ENCODE measurements at places on chromosomes 3 and 15. TPM values are rescaled to one million over a fixed set of nuclear protein-coding genes. Genes with fewer than 3 reads are reported as not detected.

DNA sequence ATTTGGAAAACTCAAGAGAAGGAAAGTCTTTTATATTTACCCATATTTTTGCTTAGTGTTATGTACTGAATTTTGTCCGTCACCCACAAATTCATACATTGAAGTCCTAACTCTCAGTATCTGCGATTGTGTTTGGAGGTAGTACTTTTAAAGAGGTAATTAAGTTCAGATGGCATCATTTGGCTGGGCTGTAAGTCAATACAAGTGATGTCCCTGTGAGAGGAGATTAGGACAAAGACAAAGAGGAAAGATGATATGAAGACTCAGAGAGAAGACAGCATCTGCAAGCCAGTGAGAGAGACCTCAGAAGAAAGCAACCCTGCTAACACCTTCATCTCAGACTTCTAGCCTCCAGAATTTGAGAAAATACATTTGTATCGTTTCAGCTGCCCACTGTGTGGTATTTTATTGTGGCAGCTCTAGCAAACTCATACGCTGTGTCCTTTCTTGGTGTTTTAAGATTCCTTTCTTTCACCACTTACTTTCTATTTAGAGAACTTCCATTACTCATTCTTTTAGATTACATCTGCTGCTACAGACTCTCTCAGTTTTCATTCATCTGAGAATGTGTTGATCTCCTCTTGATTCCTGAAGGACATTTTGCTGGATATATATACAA is 17.0 kb downstream of the LRCH3 start:
- H3K27me3 ChIP-seq = no peaks in the 10 kb centered on the region
- H3K4me3 ChIP-seq = no peak overlapping the region
- H3K27ac ChIP-seq = peak overlapping the region; percentile 40
- H3K4me1 ChIP-seq = peaks cover 34% of the 10 kb centered on the region

GRCh38 chr3:106401666-106402490 is 533.1 kb upstream of the CBLB start:
- no peaks in the 10 kb centered on the region for H3K27me3 ChIP-seq
- no peak overlapping the region for H3K27ac ChIP-seq
- no peak overlapping the region for H3K4me3 ChIP-seq
- no peak for DNase-seq
- H3K36me3 ChIP-seq = no peaks in the 10 kb centered on the region

- no peaks in the 10 kb centered on the region for H3K27me3 ChIP-seq
- no peak overlapping the region for H3K4me3 ChIP-seq
- no peak overlapping the region for H3K27ac ChIP-seq
- H3K4me1 ChIP-seq = peaks cover 5% of the 10 kb centered on the region
These were observed 194.8 kb downstream of the SLC9A9 start for GRCh38 chr3:143653493-143653892.

- H3K27me3 ChIP-seq = no peaks in the 10 kb centered on the region
- no peaks in the 10 kb centered on the region for H3K4me1 ChIP-seq
- DNase-seq = no peak
These were observed 102.1 kb downstream of the DUT start for GRCh38 chr15:48433226-48433886.

- H3K4me3 ChIP-seq = no peak overlapping the region
- H3K27me3 ChIP-seq = peaks cover 14% of the 10 kb centered on the region
- no peak overlapping the region for H3K27ac ChIP-seq
- H3K36me3 ChIP-seq = no peaks in the 10 kb centered on the region
These were observed 27.8 kb upstream of the ALDH1L1 start for GRCh38 chr3:126208182-126208581.

DNA sequence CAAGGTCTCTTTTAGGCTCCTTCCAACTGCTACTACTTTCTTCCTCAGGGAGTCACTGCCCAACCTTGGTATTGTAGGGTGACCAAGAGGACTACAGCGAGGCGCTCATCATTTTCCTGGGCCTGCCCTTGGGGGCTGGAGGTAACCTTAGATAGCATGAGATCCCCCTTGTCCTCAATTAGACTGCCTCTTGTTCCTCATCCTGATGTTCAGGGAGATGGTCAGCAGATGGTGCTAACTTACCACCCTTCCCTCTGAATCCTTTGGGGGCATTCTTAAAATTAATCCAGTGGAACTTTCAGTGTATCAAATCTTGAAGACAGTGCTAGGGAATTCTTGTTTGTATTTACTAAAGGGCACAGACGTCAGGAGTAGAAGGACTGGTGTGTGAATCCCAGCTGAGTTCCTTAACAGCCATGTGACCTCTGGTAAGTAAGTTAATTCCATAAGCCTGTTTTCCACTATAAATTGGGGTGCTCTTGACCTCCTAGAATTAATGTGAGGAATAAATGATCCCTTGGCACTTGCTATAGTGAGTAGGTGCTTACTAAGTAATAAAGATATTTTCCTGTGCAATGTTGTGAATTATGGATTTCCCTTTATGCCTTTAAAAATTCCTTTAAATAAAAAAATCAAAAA is 4.1 kb upstream of the CLPX start:
- DNase-seq = no peak
- no peaks in the 10 kb centered on the region for H3K36me3 ChIP-seq
- no peaks in the 10 kb centered on the region for H3K27me3 ChIP-seq
- H3K4me3 ChIP-seq = no peak overlapping the region
- no peak overlapping the region for H3K27ac ChIP-seq
- H3K4me1 ChIP-seq = peaks cover 6% of the 10 kb centered on the region

DNA sequence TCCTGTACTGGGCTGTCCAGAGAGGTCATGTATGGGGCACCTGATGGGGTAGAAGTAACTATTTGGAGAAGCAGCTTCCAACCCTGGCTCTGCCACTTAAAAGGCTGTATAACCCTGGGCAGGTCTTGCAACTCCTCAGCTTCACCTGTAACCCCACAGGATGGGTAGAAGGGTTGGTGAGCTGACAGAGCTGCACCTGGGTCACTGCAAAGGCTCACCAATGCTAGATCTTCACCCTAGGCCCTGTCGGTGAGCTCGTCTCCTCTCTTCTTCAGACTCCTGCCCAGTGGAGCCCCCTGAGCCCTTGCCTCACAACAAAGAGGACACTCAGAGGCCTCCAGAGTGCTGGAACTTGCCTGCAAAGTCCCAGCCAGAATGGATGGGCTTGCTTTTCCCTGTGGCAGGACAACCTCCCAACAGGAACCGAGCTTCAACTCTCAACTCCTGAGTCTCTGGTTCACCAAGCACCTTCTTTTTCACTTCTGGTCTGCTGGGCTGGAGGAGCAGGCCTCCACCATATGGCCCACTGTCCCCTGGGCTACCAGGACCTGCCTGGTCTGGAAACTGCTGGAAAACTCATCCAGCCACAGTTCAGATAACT is 45.9 kb downstream of the XXYLT1 start:
- H3K27ac ChIP-seq = peak overlapping the region; percentile 83
- no peaks in the 10 kb centered on the region for H3K36me3 ChIP-seq
- no peak overlapping the region for H3K4me3 ChIP-seq
- peak; percentile 15 for DNase-seq
- peaks cover 32% of the 10 kb centered on the region for H3K4me1 ChIP-seq

DNA sequence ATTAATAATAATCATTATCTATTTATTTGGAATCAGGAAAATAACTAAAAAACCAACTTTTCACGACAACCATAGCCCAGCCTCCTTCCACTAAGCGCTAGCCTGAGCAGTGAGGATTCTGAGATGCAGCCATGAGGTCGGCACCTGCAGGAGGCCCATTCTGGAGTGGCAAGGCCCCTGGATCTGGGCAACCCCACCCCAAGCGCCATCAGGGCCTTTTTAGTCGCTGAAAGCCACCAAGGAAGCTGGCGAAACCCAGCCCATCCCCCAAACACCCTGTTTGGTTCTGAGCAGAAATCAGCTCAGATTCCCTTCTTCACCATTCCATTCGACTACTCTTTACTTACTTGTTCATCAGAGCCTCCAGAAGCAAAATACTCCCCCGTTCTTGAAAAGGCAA is 29.5 kb downstream of the POC1A start:
- H3K27me3 ChIP-seq = no peaks in the 10 kb centered on the region
- H3K4me3 ChIP-seq = no peak overlapping the region
- no peak for DNase-seq
- peaks cover 49% of the 10 kb centered on the region for H3K4me1 ChIP-seq
- no peaks in the 10 kb centered on the region for H3K36me3 ChIP-seq
- H3K27ac ChIP-seq = no peak overlapping the region

- H3K27me3 ChIP-seq = no peaks in the 10 kb centered on the region
- H3K27ac ChIP-seq = no peak overlapping the region
- H3K4me3 ChIP-seq = no peak overlapping the region
- H3K4me1 ChIP-seq = peaks cover 11% of the 10 kb centered on the region
These were observed 32.1 kb upstream of the DENND4A start for GRCh38 chr15:65824031-65824743.

DNA sequence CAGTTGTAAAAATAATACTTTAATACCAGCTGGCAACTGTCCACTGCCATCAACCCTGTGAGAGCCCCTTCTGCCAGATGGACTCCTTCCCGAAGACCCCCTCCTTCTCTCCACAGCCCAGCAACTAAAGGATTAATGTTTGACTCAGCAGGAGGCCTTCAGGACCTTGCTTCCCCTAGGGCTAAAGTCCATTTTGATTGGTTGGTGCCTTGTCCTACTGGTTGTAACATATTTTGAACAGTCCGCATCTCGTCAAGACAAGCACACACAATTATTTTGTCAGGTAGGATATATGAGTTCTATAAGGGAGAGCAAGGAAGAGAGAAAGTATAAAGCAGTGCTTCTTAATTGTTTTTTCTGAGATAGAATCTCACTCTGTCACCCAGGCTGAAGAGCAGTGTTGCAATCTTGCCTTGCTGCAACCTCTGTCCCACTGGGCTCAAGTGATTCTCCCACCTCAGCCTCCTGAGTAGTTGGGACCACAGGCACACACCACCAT is 18.6 kb downstream of the ACOX2 start:
- no peaks in the 10 kb centered on the region for H3K27me3 ChIP-seq
- H3K27ac ChIP-seq = no peak overlapping the region
- no peak overlapping the region for H3K4me3 ChIP-seq
- peaks cover 3% of the 10 kb centered on the region for H3K4me1 ChIP-seq
- no peak for DNase-seq

- DNase-seq = no peak
- H3K27ac ChIP-seq = no peak overlapping the region
- no peaks in the 10 kb centered on the region for H3K27me3 ChIP-seq
- H3K36me3 ChIP-seq = no peaks in the 10 kb centered on the region
- no peaks in the 10 kb centered on the region for H3K4me1 ChIP-seq
- no peak overlapping the region for H3K4me3 ChIP-seq
These were observed 87.5 kb downstream of the CHCHD4 start for GRCh38 chr3:14037211-14037610.

- no peaks in the 10 kb centered on the region for H3K36me3 ChIP-seq
These were observed 309.0 kb downstream of the NTRK3 start for GRCh38 chr15:87947560-87947959.

GRCh38 chr3:4245671-4246070 is 57.5 kb upstream of the SETMAR start:
- H3K4me3 ChIP-seq = no peak overlapping the region
- no peaks in the 10 kb centered on the region for H3K4me1 ChIP-seq
- no peaks in the 10 kb centered on the region for H3K36me3 ChIP-seq
- DNase-seq = no peak

- H3K4me3 ChIP-seq = no peak overlapping the region
- peak overlapping the region; percentile 18 for H3K27ac ChIP-seq
- DNase-seq = peak; percentile 53
- peaks cover 13% of the 10 kb centered on the region for H3K27me3 ChIP-seq
- H3K36me3 ChIP-seq = no peaks in the 10 kb centered on the region
- peaks cover 26% of the 10 kb centered on the region for H3K4me1 ChIP-seq
These were observed 221.3 kb upstream of the LYSMD4 start for GRCh38 chr15:99954361-99955180.

DNA sequence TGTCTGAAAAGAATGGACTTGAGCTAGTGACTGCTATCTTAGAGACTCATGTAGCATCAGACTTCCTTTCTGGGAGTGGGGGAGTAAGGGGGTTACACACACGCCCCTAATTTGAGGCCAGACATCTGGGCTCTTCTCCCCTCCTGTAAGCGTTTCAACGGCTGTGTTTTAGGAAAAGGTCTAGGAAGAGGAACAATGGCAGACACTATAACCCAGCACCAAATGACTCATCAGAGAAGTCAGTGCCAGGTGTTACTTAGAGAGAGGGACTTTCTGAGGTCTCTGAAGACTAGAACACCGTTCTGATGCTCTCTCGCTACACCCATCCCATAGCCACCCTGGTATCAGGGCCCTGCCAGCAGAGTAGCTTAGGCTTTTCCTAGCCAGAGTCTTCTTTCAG is 65.5 kb downstream of the SSUH2 start:
- no peak for DNase-seq
- no peak overlapping the region for H3K27ac ChIP-seq
- H3K27me3 ChIP-seq = no peaks in the 10 kb centered on the region

DNA sequence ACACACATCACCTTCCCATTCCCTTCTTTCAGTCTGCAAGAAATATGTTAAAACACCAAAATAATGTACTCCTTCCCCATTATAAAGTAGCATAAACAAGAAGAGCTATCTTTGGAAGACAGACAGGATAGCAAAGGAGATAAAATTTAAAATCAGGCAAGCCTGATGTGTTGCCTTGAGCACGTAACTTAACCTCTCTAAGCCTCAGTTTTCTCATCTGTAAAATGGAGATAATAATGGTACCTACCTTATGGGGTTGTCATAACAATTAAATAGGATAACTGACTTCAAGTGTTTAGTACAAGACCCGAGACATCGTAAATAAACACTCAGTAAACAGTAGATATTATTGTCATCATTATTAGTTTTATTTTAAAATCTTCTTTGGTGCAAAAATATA is 142.4 kb downstream of the NR1D2 start:
- no peaks in the 10 kb centered on the region for H3K36me3 ChIP-seq
- DNase-seq = no peak
- no peak overlapping the region for H3K4me3 ChIP-seq
- H3K27ac ChIP-seq = no peak overlapping the region
- H3K4me1 ChIP-seq = no peaks in the 10 kb centered on the region

GRCh38 chr15:40354408-40355171 is 3.4 kb upstream of the DISP2 start:
- no peak overlapping the region for H3K27ac ChIP-seq
- peaks cover 15% of the 10 kb centered on the region for H3K4me1 ChIP-seq
- H3K27me3 ChIP-seq = peaks cover 6% of the 10 kb centered on the region

GRCh38 chr3:149330609-149331331 is 2.7 kb downstream of the TM4SF18 start:
- no peak overlapping the region for H3K27ac ChIP-seq
- DNase-seq = no peak
- H3K27me3 ChIP-seq = no peaks in the 10 kb centered on the region
- no peaks in the 10 kb centered on the region for H3K4me1 ChIP-seq
- H3K36me3 ChIP-seq = no peaks in the 10 kb centered on the region

DNA sequence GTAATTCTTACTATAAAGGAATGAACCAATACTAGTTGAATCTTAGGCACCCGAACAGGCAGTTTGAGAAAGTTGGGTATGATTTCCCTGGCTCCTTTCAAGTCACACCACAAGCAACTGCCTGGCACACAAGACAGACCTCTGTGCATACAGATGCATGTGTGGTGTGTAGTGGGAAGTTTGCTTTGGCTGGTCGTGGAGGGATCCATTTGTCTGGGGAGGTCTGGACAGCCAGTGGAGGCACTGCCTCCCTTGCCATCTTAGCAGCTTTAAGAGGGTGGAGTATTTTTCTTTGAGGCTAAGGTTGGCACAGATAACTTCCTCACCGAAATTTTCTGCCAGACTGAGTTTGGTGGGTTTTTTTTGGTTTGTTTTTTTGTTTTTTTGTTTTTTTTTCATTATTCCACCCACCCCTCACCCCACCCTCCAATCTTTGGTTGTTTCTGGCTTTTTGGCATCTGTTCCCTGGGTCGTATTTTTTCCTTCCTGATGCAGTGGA is 97.1 kb downstream of the TMEM212 start:
- no peak overlapping the region for H3K4me3 ChIP-seq
- no peaks in the 10 kb centered on the region for H3K4me1 ChIP-seq
- DNase-seq = no peak
- no peaks in the 10 kb centered on the region for H3K27me3 ChIP-seq
- no peak overlapping the region for H3K27ac ChIP-seq

GMNC gene
- not detected for total RNA-seq

CYP1A2 gene
- total RNA-seq = not detected

ARL14 gene
- not detected for total RNA-seq

ZPLD1 gene
- total RNA-seq = 0.10 TPM

SOX2 gene
- total RNA-seq = 0.21 TPM

CKMT1A gene
- 51.0 TPM for total RNA-seq

SMCO1 gene
- total RNA-seq = not detected
